ENCODE measurements at places on chromosomes 6 and 20. TPM values are rescaled to one million over a fixed set of nuclear protein-coding genes. Genes with fewer than 3 reads are reported as not detected.

The CGA gene
- polyA plus RNA-seq, result not detected

DNA sequence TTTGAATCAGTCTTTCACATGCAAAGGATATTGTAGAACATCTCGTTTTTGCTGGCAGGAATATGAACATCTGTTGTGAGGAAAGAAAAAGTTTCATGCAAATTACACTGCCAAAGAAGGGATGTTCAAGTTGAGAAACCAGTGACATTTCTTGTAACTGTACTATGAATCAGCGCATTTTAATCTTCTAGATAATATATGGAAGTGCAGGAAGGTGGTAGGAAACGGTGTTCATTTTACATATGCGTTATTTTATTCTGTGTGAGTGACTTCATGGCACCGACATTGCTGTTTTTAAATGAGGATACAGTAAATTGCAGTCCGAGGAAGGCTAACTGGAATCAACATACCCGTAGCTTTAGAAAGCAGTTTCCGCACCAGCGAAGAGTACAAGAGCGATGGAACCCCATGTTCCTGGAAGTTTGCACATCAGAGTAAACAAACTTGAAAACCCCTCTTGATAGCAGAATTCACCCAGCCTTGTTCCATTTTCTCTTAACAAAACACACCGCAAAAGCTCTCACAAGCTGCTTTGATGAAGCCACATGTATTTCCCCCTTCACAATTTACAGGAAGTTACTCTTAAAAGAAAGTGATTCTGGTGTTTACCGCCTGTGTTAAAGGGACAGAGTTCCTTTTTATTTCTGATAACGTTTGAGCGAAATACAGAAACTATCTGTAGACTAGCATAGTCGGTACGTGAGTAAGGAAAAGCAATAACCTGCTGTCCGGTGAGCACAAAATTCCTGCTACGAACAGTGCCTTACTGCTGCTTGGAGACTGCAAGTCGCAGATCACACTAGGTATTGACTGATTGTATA is 11.5 kb downstream of the PRDM1 start:
- peak; percentile 25 for DNase-seq

DNA sequence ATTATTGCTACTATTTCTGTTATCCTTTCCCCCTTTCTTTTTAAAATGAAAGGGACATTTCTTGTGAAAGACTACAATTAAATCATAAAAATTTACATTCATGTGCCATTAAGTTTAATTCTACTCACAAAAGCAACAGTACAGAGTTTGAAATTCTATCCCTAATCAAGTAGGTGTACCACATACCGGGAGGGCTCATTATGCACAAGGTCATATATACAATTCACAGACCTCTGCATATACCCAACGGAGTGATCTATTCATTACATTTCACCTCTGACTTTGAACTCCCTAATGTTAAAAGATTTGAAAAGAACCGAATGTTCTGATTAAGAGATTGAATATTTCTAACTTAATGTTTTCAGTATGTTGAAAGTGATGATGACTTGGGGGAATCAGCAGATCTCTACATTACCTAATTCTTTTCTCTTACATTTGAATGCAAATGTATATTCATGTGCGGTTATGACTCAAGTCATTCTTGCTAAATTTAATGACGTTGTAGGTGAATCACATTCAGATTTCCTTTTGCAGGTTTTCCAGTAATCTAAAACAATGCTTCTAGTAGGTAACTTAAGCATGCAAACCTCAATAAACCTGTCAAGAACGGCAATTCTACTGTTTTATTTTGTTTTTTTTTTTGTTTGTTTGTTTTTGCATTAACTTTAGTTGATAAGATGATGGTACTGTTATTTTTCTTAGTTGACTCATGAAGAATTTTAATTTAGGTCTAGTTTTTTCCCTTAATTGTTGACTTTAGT is 7.3 kb downstream of the EYA4 start:
- DNase-seq, result peak; percentile 14

- DNase-seq, result no peak
Measured at GRCh38 chr6:166036316-166037095, 131.1 kb downstream of the TBXT start.

GRCh38 chr20:56522311-56522710 is 2.2 kb upstream of the FAM209A start:
- DNase-seq, result no peak

Measured in mammary epithelial cell (primary cell).